ENCODE measurements at places on chromosomes 2 and 18.

- DNase-seq, result no peak
Observed at GRCh38 chr18:69495338-69495737, 94.7 kb downstream of the DOK6 start.

DNA sequence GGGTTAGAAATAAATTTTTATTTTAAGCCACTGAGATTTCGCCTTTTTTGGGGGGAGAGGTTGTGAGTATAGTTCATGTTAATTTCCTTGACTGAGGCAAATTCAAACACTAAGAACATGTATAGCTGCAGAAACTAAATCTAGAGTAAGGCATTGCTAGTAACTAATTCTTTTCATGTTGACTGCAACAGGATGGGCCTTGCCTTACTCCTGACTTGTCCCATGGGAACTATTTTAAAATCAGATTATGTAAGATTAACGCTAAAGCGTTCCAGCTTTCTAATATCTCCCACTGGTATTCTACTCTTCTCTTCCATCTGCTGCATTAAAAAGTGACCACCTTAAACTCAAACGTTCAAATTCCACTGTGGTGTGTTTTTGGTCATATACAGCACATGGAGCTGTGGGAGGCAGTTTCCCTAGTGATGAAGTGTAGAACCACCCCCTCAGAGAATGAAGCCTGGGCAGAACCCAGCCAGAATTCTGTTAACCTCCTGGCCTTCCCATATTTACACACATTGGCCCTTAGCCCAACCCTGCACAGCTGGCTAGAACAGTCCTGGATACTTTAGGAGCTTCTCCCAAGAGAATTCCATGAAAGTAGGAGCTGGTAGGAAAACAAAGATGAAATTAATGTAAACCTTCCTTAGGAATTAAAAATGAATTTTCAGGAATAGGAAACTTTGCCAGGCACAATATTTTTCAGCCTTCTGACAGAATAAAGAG is 687.8 kb downstream of the SLC4A3 start:
- no peak for DNase-seq

DNA sequence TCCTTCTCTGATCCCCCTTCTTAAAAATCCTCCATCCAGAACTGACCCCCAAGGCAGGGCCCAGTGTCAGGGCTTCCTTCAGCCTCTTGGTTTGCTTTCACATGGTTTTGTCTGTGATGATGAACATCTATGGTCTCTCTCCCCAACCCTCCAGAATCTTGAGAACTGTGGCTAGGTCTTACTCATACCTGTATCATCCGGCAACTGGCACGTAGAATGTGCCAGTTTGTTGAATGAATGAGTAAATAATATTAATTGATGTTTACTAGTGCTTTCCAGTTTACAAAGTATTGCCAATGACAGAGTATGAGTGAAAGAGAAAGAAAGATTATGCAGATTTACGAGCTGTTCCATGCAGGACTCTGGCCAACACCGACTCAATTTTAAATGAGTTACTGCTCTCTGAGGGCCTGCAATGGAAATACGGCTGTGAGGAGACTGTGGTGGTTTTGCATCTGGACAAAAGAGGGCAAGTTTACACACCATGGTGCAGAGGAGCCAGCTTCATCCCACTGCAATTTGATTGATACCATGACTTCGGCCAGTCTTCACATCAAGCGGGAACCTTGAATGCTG is 29.9 kb upstream of the TRIB2 start:
- no peak for DNase-seq

DNA sequence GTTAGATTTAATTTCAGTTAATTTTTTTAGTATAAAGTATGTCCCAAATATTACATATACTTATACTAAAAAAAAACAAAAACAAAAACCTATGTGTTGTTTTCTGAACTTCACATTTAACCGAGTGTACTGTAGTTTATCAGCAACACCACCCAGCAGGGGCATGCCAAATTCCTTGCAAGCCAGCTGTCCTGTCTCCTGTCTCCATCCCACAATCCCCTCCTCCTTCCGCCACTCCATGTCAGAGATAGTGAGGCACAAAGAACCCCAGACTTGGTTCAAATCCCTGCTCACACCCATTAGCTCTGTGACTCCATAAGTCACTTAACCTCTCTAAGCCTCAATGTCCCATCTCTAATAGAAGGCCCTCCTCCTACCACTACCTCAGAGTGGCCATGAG is 9.4 kb downstream of the CHST10 start:
- DNase-seq, result no peak

DNA sequence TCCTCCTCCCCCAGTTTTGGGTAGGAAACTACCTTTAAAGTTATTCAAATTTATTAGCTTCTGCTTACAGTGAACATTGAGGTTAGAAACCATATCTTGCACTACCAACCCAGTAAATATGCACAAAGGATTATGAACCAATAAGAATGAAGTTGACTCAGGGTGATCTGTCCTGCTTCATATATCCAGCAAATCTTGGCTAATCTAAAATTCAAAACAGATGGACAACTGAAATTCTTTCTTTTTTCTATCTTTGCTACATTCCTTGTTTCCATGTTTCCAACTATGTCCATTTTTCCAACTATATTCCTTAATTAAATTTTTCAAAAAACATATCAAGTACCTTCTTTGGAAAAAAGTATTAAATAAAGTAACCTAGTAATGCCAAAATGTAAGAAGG is 149.3 kb downstream of the FAM124B start:
- no peak for DNase-seq

- no peak for DNase-seq
Observed at GRCh38 chr18:59323931-59324622, 5.6 kb upstream of the CPLX4 start.
